Epithelial cell of esophagus (primary cell): ENCODE measurements at places on chromosomes 4 and X.
A peak's percentile ranks its signal among the peaks of the same experiment; 100 is the strongest.

DNA sequence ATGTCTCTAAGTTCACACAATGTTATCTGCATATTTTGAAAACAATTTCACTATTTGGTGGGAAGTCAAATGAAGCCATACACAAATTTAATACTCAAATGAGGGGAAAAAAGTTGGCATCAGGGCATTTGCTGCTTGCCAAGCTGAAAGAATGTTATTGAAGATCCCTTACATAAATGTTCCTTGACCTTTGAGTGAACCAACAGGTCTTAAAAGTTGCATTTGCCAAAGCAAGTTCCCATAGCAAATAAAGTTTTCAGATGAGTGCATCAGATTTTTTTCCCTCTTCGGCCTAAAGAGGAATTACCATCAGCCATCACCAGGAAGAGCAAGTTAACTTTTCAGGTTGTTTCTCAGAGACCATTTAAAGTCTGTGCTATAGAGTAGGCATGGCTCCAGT is 115.9 kb downstream of the COX18 start:
- no peak for DNase-seq

GRCh38 chr4:112270640-112271421 is 14.9 kb downstream of the TIFA start:
- peak; percentile 67 for DNase-seq

DNA sequence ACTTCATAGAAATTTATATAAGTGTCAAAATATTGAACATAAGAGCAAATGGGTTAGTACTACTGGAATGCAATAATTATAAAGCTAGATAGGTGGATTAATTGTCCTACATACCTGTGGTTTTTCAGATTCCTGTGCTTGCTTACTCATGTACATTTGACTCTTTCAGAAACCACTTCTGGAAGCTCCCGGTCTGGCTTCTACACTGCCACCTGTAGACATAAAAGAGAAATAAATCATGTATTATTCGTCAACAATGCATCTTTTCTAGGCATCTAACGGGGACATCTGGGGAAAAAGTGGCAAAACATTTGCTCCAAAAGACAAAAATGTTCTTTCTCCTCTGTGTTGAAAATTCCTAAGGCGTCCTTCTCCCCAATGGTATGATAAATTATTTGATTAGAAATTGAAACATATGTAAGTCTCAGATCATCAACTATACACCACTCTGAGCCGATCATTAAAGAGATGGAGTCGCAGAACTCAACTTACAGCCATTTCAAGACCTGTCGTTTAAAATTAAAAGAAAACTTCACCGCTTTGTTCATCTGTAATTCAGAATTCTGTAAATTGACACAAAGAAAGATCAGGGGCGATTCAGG is 648.7 kb upstream of the DIPK2B start:
- peak; percentile 83 for DNase-seq

GRCh38 chr4:75948822-75949444 is 8.1 kb upstream of the NAAA start:
- no peak for DNase-seq

DNA sequence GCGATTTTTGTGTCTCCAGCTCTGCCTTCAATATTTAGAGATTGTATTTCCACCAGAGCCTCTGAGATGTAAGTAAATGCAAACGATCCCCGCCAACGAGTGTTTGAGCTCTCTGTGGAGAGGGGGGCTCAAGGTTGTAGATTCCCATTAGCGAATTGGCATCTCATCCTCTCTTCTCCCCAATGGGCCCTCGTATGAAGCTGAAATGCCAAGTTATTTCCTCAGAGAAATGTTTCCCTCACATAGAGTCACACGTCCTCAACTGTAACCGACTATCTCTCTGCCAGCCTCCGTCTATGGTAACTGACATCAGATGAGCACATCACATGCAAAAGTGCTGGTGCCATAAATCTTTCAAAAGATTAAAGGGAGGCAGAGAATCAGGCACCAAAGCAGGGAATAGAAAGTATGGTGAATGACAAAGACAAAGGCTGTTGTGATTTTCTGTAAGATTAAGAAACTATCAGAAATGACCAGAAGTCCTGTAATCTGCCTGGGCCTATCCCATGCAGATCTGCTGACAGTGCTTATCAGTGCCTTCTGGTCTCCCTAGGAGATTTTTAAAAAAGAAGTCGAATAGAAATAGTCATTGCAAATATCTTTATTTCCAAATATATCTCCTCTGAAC is 157.1 kb downstream of the PDGFRA start:
- no peak for DNase-seq

DNA sequence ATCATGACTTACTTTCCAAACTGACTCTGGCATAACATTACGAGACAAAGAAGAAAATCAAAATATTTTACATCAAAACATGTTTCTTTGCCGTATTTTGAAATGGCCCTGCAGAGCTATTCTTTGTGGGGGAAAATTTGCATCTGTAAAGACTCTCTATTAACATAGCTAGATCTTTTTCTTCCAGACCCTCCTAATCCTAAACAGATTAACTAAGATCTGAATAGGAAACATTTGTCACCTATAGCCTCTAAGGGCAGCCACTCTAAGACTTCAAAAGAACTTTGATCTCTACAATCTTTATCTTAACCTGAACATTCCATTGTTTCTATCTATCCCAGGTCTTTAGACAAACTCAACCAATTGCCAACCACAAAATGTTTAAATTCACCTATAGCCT is 176.6 kb upstream of the CENPE start:
- no peak for DNase-seq

DNA sequence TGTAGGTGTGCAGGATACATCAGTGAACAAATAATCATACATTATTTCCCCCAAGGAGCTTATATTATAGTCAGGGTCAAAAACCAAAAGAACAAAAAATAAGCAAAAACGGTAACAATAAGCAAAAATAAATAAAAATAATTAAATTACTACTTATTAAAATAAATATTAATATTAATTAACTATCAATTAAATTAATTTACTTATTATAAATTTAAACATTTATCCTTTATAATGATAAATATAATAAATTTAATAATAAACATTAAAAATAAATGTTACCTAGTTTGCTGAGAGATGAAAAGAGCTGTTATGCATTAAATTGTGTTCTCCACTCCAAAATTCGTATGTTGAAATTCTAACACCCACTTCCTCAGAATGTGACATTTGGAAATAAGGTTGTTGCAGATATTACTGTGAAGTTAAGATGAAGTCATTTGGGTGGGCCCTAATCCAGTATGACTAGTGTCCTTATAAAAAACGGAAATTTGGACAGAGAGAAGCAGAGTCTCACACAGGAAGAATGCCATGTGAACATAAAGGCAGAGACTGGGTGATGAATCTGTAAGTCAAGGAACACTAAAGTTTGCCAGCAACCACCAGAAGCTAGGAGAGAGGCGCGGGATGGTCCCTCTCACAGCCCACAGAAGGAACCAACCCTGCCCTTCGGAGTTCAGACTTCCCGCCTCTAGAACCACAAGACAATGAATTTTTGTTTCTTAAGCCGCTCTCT is 67.2 kb upstream of the IBSP start:
- peak; percentile 39 for DNase-seq
